ENCODE measurements at places on chromosomes 5 and 9.
A peak's percentile ranks its signal among the peaks of the same experiment; 100 is the strongest.

DNA sequence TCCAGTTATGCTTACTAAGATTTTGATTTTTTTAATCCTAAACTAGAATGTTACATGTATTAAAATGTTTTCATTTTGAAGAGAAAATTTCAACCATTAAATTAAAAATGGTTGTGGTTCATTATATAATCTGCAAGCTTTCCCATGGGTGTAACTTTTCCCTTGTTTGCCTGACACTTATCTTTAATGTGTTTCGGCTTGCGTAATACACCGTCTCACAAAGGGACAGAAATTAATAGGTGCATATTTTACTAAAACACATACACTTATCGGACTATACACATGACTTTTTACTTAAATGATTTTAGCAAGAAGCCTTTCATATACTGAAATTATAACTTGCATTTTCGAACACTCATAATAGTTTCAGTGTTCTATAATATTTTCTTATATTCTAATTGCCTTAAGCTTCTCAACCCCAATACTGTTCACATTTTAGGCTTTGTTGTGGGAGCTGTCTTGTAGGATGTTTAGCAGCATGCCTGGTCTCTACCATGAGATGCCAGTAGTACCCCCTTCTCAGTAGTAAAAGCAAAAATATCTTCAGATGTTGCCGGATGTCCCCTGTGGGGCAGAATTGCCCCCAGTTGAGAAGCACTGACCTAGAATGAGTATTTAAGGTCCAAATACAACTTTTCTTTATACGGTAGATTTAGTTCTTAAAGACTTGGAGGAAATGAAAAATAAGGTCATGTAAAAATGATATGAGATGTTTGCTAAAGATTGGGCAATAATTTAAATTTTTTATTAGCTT lies 28.6 kb downstream of the UGCG start:
- no peak for DNase-seq

DNA sequence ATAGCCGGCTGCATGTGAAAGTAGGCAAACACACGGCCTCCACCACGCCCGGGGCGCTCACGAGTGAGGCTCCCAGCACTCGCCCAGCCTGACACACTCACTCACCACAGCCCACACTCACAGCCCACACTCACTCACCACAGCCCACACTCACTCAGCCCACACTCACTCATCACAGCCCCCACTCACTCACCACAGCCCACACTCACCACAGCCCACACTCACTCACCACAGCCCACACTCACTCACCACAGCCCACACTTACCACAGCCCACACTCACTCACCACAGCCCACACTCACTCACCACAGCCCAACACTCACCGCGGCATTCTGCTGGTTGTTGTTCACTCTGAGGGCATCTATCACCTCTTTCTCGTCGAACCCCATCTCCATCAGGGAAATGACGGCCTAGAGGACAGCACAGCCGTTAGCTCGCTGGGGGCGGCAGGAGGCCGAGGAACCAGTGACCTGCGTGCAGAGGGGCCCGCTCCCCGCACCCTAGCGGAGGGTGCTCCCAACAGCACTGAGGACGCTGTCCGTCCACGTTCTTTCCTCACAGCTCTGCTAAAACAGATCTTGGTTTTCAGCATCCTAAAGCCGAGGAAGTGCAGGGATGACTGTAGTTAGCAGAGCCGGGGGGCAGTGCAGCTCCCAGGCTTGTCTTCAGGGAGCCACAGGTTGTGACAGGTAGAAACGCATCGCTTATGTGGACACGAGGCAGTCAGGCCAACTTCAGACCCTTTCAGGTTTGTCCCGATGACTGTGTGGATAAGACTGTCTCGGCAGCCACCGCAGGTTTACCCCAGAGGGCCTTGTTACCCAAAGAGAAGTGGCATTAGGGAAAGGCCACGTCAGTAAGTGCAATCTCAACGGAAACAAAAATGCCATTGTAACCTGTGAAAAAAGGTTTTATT lies 21.6 kb downstream of the UBAC1 start:
- DNase-seq: no peak

- no peak for DNase-seq
Observed at GRCh38 chr5:1492757-1493156, 31.0 kb downstream of the LPCAT1 start.

GRCh38 chr5:139788294-139788910 lies 7.2 kb upstream of the PSD2 start:
- no peak for DNase-seq

DNA sequence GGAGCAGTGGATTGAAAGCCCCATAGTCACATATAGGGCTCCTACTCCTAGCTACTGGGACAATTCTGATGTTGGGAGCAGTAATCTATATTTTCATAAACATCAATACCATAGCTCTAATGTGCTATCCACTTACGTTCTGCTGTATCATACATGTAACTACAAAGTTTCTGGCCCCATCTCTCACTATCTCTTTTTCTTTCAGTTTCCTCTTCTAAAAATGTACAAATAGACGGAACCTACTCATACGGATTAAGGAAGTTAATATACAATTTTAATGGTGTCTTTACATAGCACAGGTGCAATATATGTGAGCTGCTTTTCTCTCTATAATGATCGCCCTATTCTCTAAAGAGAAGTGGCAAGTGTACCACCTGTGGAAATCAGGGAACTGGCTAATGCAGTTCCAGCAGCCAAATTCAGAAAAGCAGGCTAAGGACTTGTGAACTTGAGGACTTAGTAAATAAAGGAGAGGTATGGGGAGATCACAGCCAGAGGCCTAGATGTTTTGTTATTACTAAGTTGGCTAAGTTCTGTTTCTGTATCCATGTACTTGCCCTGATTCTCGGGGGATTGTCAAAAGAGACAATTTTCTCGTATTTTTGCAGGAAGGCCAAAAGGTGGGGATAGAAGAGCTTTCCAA lies 1021.9 kb downstream of the CDH12 start:
- no peak for DNase-seq

DNA sequence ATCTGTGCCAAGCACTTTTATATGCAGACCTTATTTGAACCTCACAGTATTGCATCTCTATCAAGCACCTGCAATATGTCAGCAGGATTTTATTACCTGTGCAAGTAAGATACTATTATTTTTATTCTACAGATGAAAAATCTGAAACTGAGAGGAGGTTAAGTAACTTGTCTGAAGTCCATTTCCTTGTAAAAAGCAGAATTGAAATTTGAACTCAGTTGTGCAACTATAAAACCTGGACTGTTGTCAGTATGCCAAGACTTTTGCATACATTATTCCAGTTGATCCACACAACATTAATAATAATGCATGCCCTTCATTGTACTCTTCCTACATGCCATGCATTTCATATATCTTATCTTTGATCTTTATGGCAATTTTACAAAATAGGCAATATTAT lies 82.2 kb upstream of the BRINP1 start:
- no peak for DNase-seq

- no peak for DNase-seq
Observed at GRCh38 chr9:114203410-114204140, 48.2 kb downstream of the COL27A1 start.

DNA sequence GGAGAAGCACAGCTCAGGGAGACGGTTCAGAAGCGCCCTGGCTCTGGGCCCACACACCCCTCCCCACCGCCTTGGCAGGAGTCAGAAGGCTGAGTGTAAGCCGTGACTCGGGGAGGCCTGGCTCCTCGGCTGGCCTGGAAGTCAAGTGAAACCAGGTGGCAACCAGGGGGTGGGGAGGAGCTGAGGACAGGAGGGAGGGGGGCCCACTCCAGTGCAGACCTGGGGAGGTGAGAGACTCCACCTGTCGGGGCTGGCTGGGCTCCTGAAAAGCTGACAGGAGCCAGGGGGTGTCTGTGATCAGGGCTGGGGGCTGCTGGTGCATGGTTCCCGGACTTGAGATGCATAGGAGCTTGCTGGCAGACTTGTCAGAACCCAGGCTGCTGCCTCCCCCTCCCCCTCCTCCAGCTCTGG lies 150.2 kb upstream of the PHYKPL start:
- DNase-seq: no peak

GRCh38 chr5:54261596-54261995 lies 48.8 kb downstream of the ARL15 start:
- no peak for DNase-seq

DNA sequence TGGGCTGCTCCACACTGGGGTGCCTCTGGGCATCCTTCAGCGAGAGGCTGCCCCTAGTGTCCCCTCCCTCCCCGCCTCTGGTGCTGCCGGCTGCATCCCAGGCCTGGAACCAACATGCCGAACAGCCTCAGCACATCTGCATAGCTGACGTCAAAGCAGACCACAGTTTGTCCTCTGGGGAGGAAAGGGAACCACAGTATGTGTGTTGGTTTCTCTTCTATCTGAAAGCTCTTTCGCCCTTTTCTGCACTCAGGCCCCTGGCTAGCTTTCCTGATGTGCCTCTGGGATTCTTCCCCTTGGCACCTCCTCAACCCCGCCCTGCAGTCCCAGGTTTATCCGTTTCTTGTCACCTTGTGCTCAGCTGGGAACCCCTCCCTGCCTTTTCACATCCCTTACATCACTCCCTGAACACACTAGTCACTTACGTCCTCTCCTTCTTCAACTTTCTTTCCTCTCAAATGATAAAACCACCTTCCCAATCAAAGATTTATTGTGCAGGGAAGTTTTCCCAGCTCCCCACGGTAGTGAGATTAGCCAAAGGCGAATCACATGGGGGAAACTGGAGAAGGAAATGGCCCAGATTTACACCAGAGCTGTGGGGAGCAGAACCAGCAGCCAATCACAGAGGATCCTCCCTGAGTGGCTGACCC lies 35.5 kb upstream of the B4GALT1 start:
- no peak for DNase-seq

DNA sequence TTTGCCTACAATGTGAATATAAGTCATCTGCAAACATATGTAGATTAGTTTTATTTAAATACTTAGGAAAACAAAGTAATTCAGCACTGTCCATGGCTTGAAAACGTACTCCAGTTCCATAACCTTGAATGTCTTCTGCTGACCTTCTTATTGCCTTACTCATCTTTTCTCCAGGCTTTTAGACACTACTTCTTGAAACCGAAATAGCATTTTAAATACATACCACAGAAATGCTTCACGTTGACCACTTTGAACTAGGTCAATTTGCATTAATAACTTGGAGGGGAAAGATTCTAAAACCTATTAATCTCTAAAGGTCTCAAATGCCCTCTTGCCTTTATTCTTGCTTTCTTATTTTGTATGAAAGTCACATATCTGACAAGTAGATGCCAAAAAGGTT lies 995.4 kb upstream of the ACO1 start:
- no peak for DNase-seq

GRCh38 chr9:30713243-30713642 lies 1671.2 kb upstream of the ACO1 start:
- no peak for DNase-seq

DNA sequence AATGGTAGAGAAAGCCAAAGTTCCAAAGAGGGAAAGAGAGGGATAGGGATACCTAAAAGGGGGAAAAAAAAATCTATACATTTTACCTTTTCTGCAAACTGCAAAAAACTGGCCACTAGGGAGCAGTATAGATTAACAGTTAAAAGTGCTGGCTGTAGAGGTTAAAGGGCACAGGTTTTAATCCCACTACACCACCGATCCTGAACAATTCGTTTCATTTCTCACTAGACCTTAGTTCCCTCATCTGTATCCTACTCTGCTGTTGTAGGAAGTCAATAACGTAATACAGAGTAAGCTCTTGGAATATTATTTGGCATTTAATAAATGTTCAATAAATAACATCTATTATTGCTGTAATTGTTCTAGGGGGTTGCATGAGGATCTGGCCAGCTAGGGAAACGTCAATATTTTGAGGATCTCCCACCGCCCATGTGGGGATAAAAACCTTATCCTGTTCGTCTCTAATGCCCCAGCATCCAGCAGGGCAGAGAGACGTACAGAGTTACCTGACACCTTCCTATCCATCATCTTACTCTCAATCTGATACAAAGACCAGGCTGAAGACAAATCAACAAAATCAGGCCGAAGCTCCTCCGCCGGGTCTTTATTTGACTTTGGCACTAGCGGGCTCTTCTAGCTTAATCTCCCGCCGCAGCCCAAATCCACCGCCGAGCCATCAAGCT lies 757 bp downstream of the CDC26 start:
- peak; percentile 54 for DNase-seq

DNA sequence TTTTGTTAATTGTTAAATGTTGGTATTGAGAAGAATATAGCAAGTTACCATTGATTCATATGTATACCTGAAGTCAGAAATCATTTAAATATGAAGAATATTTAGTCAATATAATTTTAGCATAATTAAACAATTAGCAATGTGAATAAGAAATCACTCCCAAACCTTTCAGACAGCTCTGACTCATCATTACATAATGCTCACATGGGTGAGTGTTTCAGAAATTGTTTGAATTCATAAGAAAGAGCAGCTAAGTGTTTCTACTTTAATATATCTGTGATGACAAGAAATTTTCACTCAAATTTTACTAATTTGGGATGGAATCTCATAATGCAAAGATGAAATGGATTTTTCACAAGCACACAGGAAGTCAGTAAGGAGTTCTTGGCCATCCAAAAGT lies 42.0 kb upstream of the CDC42SE2 start:
- peak; percentile 7 for DNase-seq

DNA sequence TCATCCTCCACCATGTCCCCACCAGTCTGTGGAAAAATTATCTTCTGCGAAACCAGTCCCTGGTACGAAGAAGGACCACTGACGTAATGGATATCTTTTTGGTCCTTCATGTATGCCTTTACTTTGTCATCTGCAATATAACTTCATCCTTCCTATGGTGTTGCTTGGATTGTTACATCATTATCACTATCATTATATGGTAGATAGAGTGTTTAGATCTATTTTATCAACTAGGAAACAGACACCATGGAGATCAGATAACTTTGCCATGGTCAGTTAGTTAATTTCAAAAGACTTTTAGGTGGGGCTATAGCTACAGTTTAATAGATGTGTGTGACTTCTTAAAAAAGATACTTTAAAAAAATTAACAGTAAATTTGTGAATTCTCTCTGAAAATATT lies 23.8 kb upstream of the CAMLG start:
- DNase-seq: no peak

GRCh38 chr9:136127313-136127712 lies 8.6 kb upstream of the TMEM250 start:
- no peak for DNase-seq

GRCh38 chr9:122941582-122942234 lies 888 bp downstream of the RABGAP1 start:
- DNase-seq: peak; percentile 57

GRCh38 chr9:136239983-136240330 lies 5.7 kb downstream of the QSOX2 start:
- DNase-seq: no peak
